ENCODE measurements at places on chromosomes 4 and X.

- DNase-seq, result no peak
Observed at GRCh38 chr4:86688026-86688425, 93.9 kb downstream of the PTPN13 start.

GRCh38 chrX:150364347-150365050, 1.4 kb downstream of the MAMLD1 start:
- DNase-seq, result no peak

- DNase-seq, result no peak
Observed at GRCh38 chrX:48999030-48999429, 3.0 kb downstream of the GRIPAP1 start.

GRCh38 chr4:110211007-110211769, 12.8 kb upstream of the ELOVL6 start:
- DNase-seq, result no peak

- DNase-seq, result no peak
Observed at GRCh38 chr4:161320377-161320776, 843.4 kb downstream of the FSTL5 start.

GRCh38 chr4:104591510-104591911, 96.8 kb upstream of the CXXC4 start:
- no peak for DNase-seq

DNA sequence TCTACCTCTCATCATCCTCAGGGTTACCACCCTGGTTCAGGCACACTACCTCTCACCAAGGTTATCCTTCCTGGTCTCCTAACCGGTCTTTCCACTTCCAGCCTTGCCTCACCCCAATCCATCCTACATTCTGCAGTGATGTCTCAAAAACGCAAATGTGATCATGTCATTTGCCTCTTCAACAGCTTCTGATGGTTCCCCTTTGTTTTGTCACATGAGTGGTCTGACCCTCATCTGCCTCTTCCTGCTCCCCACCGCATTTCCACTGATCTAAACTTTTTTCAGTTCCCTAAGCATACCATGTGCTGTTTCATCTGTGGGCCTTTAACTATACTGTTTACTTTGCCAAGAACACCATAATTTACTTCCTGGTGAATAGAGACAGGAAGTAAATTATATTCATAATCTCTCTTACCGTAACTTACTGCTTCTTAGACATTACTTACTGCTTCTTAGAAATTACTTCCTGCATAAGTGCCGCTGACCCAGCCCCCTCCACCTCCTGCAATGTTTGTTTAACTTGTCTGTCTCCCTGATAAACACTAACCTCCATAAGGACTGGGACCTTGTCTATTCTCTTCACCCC, 27.1 kb upstream of the NSUN7 start:
- no peak for DNase-seq

GRCh38 chr4:140237616-140238350, 83.8 kb upstream of the MAML3 start:
- no peak for DNase-seq

DNA sequence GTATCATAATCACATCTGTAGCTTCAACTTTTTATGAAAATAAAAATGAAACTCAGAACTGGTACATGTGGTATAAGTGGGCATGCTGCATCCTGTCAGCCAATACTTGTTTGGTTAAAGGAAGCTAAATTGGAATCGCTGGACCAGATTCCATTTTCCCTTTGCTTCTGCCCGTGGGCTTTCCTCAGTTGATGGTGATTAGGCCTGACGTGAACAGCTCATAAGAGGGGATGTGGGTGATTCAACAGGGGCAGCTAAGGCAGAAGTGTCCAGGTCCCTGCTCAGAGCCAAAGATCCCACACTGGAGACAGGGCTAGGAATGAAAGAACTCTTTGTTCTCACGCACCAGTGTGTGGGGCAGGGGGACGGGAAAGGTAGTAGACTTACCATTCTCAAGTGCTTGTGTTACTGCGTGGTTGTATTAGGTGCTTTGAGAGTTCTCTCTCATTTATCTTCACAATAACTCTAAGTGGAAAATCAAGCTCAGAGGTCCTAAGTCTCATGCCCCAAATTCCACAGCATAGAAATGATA, 63.2 kb upstream of the GUCY1A1 start:
- DNase-seq, result no peak

- no peak for DNase-seq
Observed at GRCh38 chr4:68466185-68466584, 18.9 kb downstream of the TMPRSS11E start.

DNA sequence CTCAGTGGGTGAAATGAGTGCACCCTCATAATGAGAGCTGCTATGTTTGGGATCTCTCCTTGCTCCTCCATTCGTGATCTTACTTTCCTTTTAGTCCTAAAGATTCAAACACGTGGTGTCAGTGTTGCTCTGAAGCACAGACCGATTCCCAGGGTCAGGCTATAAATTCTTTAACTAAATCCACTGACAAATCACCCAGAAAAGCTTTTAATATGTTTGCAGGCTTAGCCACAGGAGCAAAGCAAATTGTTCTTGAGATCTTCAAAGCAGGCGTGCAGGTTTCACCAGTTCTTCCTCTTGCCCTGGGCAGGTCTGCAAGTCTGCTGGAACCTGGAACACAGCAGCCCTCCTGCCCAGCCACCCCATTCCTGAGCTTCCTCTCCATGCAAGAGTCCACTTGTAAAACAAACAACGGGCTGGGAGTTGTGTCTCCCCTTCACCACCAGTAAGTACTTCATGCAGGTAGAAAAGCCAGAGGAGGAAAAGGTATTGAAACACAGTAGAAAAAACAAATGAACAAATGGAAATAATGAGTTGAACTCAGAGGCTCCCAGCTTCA, 70.1 kb upstream of the ENPP6 start:
- DNase-seq, result no peak

GRCh38 chr4:88320780-88321373, 36.5 kb upstream of the PPM1K start:
- DNase-seq, result peak; percentile 1

DNA sequence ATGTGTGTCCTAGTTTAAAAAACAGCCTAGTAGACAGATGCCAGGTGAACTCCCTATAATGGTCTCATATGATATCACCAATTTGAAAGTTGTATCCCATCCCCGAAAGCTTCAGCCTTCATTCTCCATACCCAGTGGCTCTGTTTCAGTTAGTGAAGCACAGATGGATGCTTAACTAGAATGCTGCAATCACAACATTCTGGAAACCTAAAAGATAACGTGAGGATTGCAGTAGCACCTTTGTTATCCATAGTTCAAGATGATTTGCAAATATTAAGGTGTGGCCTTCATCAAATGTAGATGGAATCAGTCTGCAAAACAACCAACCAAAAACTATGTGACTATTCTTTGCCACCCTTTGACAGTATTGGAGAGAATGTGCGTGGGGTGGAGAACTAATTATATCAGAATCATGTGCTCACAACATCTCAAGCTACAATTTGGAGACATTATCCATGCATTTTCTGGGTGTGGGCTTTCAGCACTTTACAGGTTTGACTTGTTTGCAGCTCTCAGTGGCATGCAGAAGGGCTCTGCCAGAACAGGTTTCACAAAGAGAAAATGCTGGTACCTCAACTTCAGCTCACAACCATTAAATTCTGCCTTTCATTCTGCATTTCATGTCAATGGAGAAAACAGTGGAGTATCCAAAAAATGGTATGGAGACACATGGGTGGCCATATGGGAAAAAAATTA, 18.3 kb upstream of the PPID start:
- no peak for DNase-seq

GRCh38 chrX:93422693-93423092, 250.7 kb downstream of the NAP1L3 start:
- no peak for DNase-seq

- no peak for DNase-seq
Observed at GRCh38 chr4:70914631-70915030, 12.5 kb downstream of the MOB1B start.

GRCh38 chr4:3703677-3704521, 62.3 kb upstream of the ADRA2C start:
- DNase-seq, result no peak

DNA sequence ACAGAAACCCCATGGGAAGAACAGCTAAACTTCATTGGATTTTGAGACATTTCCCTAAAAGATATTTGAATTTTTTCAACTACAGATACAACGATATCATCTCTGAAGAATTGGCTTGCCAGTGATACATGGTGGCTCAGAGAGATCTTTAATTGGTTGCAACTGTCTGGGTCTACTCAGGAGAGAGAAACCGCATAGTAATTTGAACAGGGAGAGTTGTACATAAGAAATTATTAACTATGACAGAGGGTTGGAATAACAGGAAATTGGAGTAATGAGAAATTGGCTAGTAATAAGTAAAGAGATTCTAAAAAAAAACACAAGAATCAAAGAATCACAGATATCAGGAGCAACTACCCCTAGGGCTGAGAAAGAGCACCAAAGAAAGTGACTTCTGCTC, 118.4 kb downstream of the KLHL13 start:
- DNase-seq, result no peak

GRCh38 chr4:153252122-153252521, 47.9 kb downstream of the TRIM2 start:
- no peak for DNase-seq

DNA sequence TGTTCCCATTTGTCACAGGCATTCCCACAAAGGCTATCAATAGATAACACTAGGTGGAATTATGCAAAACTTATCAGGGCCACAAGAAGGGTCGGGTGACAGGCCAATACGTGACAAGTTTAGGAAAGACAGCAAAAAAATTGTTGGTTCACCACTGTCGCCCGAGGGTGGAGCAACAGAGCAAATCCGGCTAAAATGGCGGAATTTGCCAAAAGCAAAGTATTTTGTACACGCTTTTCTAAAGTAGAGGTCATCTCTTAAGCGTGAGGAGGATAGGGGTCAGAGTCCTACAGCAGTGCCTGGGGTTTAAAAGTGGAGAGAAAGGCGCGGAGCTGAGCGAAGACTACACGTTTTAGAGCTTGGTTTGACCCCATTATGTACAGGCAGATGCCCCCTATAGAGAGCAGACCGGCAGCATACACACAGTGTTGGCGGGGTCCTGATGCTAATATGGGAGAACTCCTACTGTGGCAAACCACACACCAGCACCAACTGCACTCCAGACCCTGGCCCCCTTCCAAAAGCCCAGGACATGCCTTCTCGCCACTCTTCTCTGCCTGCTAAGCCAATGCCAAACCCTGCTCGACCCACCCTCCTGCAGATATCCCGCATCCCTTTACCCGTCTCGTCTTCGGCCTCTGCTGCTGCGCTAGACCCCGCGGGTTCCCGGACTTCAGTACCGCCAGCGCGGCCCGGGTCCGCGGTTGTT, 733 bp downstream of the CCNA2 start:
- no peak for DNase-seq
